ENCODE measurements at places on chromosomes 13 and 19.

DNA sequence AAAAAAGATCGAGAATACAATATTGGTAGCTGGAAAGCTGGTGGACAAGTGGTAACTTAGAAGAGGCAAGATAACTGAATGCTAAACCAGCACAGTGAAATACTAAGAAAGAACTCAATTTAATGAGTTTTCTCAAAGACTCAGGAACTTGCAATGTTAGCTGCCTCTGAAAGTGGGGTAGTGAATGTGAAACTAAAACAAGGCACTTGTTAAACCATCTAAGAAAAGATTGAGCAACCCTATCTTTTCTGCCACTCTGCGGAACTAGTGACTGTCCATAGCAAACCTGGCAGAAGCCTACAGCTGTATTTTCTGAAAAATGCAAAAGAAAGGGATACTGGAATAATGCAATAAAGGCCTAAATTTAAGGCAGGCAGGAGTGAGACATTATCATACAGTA lies 1574.4 kb upstream of the PRR20A start:
- DNase-seq, result no peak

- DNase-seq, result no peak
Observed at GRCh38 chr13:109275139-109275745, 511.1 kb downstream of the IRS2 start.

- peak; percentile 60 for DNase-seq
Observed at GRCh38 chr19:44570984-44571684, 41.7 kb upstream of the CEACAM20 start.

DNA sequence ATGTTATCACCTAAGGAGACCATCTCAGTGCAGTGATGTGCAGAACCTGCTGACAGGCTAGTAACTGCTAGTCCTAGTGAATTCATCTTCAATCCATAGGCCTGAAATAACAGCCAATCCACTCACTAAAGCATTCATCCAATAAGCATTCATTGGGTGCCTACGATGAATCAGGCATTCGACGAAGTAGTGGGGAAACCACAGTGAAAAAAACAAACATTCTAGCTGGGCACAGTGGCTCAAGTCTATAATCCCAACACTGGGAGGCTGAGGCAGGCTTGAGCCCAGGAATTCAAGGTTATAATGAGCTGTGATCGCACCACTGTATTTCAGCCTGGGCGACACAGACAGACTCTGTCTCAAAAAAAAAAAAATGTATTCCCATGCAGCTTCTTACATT lies 135.6 kb downstream of the RNF17 start:
- DNase-seq, result no peak

- DNase-seq, result no peak
Observed at GRCh38 chr19:50599427-50599826, 31.2 kb upstream of the LRRC4B start.

DNA sequence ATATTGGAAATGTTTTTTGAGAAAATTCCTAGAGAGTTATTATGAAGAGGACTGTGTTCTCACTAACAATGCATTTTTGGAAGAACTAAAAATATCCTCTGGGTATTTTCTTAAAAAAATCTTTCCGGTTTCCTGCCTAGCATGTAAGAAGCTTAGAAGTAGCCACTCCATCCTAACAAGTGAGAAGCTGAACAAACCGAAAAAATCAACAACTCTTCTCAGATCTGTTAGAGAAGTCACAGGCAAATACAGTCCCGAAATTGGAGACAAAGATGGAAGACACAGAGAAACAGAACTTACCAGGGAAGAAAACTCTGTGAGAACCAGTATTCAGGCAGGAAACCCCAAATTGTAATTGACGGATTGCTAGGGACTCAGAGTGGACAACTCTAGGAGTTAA lies 173.0 kb downstream of the KLF12 start:
- no peak for DNase-seq

DNA sequence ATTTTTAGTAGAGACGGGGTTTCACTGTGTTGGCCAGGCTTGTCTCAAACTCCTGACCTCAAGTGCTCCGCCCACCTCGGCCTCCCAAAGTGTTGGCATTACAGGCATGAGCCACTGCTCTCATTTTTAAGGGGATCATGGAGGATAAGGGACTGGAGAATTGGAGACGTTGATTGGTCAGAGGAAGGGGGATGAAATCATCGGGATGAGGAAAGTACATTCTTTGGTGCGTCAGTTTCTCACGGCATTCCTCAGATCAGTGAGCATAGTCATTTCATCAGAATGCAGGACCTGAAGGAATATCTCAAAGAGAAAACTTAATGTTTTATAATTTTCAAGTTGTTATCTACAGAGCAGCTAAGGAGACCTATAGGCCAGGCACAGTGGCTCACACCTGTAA lies 14.0 kb downstream of the ZNF114 start:
- DNase-seq, result no peak

DNA sequence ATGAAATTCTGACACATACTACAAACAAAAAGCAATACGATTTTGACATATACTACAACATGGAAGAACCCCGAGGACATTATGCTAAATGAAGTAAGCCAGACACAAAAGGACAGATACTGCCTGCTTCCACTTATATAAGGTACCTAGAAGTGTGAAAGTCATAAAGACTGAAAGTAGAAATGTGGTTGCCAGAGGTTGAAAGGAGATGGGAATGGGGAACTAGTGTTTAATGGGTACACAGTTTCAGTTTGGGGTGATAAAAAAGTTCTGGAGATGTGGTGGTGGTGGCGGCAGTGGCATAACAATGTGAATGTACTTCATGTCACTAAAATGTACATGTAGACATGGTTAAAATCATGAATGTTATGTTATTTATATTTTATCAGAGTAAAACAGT lies 12.1 kb upstream of the NDFIP2 start:
- DNase-seq, result no peak

DNA sequence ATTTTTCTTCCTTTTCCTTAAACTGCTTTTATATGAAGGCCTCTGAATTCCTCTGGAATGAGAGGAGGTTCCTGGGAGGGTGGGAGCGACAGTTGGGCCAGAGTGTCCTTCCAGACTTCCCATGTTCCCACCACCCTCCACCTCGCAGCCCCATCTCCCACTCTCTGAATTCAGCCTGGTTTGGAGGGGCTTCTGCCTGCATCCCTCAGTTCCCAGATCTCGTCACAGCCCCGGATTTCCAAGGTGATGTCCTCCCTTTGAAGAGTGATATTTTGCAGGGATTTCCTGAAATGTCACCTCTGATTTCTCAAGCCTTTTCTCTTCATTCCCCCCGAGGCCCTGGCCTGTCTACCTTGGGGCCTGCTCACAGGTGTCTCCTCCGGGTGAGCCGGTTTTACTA lies 16.7 kb upstream of the SLC7A9 start:
- DNase-seq, result no peak

DNA sequence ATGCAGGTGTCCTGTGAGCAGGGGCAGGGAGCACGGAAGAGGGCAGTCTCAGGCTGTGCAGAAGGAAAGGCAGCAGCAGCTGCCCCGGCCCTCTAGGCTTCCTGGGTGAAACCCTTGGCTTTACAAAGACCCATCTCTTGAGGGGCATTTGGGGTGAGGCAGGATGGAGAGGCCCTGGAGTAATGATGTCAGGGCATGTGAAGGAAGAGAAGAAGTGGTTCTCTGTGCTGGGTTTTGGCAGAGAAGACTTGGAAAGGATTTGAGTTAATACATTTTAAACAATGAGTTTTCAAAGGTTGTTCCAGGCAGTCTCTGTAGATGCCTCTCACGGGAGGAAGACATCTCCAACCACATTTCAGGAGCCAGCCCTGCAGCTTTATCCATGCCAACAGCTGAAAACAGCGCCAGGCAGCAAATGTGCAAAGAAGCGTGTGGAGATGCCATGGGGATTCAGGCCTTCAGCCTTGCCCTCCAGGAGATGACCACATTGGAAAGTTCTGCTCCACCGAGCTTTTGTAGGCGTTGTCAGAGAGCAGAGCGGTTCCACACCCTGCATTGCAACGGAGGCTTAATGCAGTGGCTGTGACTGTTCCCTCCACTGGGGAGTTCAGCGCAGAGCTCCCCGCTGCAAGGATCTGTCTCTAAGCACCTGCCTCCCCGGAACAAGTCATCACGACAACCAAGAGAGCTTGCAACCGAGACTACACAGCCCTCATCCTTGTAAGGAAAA lies 322.8 kb downstream of the UQCRFS1 start:
- DNase-seq, result no peak

DNA sequence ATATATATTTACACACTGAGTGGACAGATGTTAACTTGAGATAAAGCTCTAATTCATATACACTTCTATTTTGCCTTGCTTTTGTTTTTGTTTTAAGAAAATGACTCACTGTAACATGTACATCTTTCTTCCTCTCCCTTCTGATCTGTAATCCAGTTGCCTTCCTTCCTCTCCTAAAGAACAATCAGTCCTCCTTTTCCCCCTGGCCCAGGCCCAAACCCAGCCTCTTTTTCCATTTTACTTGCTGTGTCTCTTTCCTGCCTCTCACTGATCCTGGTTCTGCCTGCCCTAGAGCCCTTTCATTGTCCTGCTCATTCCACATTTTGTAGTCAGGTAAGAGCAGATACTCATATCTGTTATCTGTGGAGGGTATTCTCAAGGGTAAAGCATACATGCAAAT lies 50.8 kb downstream of the ZAR1L start:
- DNase-seq, result no peak

- DNase-seq, result peak; percentile 93
Observed at GRCh38 chr13:43786766-43787517, at the start of gene ENOX1. TSS of gene ENOX1 (minus strand) at chr13:43786972.

GRCh38 chr13:32857077-32857476 lies 159.1 kb upstream of the KL start:
- DNase-seq, result no peak

DNA sequence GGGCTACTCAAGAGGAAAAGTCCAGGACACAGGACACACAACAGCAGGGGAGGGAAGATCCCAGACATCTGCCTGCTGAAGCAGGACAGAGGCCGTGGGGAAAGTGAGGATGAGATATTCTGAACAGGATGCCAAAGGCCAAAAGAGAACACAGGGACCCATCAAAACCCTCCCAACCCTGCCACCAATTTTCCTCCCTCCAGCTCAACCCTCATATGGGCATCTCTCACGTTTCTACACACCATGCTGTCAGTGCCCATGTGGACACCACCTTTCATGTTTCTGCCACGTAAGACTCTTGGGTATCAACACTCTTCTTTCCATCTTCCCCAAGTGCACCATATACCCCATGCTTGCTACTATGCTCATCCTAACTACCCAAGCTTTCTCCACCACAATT lies 97.6 kb downstream of the RNASEH2B start:
- DNase-seq, result no peak

- DNase-seq, result no peak
Observed at GRCh38 chr19:48370955-48371354, 6.8 kb downstream of the SYNGR4 start.

DNA sequence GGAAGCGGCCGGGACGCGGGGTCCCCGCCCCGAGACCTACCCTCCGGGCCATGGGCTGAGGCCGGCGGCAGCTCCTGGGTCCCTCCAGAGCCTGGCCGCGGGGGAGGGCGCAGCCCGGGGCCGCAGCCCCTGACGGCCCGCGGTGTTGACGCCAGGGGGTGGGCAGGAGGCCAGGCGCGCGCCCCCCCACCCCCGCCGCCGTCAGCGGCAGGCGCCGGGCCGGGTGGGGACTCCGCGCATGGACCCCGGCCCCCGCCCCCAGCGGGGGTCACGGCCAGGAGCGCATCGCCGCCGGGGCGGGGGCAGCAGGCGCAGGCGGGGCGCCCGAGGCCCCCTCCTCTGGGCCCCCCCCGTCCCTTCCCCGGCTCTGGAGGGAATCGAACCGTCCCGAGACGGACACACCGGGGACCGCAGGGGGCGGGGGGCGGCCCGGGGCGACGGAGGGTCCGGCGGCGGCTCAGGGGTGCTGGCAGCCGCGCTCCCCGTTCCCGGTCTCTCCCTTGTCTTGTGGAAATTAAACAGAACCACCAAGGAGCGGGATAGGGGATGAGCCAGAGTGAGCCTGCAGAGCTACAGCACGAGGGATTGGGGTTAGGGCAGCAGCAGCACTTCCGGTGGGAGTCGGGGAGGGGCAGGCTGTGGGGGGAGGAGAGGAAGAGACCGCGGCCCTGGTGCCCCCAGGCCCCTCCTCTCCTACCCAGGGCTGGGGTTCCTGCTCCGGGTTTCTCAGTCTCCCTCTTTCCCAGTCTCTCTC lies at the start of gene MEIS3:
Gene MEIS3 (minus strand): TSS at position 498 of the 754 bp plus-strand sequence. CDS start 446 bp downstream, at position 52.
- DNase-seq, result no peak

DNA sequence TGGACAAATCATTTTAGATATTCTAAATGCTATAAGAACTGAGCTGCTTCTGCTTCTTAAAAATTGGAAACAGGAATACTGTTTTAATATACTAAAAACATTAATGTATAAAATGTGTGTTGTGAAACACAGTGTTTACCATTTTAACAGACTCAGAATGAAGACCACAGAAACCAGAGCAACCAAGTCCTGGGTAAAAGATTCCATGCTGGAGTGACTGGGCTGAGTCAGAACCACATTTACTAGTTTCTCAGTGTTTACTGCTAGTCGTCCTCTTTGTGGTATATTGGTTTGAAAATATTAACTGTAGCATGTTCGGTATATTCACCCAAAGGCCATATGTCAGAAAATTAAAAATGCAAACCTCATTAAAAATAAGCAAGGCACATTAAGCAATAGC lies 31.9 kb downstream of the ANKRD10 start:
- no peak for DNase-seq

DNA sequence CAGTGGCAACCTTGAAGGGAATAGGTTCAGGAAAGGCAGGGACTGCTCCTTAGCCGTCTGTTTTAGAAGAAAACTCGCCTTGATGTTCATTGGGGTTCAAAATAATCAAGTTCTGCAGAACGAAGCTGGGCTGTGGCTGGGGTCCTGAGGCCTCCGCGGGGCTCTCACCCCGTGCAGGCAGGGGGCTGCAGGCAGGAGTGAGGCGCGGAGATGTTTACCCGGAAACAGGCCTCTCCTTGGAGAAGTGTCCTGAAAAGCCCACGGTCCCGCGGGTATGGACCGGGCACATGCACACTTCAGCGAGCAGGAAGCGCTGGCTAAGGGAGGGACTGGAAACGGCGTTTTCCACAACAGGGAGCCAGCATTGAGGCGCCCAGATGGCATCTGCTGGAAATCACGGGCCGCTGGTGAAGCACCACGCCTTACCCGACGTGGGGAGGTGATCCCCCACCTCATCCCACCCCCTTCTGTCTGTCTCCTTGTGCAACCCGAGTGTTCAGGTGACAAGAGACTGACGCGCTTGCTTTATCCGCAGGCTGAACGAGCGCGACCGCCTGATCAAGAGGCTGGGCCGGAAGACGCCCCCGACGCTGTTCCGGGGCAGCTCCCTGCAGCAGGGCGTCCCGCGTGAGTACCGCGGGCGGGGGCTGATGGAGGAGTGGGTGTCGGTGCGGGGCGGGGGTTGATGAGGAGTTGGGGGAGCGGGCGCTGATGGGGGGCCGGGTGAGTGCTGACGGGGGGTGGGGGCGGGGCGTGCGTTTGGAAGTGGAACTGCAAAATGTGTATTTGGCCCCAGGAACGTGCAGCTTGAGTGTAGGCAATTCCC lies 39.6 kb downstream of the SHISA2 start:
- peak; percentile 65 for DNase-seq

- DNase-seq, result no peak
Observed at GRCh38 chr19:46068345-46069258, 27.8 kb upstream of the IGFL4 start.

DNA sequence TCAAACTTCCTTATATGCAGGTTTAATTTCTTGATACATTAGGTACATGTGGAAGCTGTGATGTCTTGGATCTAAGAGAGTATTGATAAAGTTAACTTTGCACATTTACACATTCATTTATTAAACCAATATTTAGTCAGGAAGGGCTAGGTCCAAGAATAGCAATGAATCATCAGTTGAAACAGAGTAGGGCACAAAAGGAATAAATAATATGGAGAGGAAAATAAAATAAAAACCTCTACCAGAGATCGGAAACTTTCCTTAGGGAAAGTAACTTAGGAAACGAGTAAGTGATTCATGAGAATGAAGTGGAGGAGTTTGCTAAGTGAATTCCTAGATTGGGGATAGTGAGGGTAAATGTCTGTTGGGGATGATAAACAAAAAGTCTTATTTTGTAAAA lies 259.4 kb upstream of the DACH1 start:
- DNase-seq, result no peak

Measured in head of caudate nucleus (tissue), 42 donors.